Fibroblast of skin of scalp (primary cell): ENCODE measurements at places on chromosomes 4 and X.

GRCh38 chrX:68717663-68718442 is 70.4 kb downstream of the STARD8 start:
- no peak for DNase-seq

DNA sequence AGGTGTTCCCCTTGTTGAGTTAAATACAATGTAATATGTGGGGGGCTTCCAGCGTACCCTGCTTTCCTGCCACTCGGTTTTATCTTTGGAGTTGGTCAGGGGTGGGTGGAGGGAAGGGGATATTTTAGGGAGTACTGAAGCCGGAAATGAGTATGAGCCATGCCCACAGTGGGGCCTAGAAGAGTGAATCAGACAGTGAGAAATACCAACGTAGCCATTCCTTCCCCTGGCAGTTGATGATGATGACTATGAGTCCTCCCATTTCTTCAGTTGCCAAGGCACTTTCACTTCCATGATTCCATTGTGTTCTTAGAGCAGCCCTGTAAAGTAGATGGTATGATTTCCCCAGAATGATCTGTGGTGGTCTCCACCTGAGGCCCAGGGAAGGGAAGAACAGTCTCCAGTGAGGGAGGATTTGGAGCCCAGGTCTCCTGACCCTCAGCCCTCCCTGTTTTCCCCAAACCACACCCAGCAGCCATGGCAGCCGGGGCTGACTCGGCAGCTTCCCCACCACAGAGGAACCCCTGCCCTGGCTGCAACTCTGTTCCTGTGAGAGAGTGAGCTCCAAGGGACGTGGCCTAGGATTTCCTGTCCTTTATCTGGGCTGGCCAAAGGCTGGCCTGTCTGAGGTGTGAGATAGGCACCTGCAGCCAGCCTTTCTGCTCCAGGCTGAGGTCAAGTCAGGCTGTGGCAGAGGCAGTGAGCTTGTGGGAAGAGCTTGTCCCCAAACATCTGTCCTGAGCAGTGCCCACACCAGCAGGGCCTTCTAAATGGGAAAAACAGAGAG is 52.7 kb downstream of the STARD8 start:
- peak; percentile 46 for DNase-seq

- DNase-seq, result peak; percentile 47
Measured at GRCh38 chr4:114082348-114082747, 102.9 kb upstream of the ARSJ start.

GRCh38 chr4:12126474-12126873 is 697.8 kb upstream of the HS3ST1 start:
- DNase-seq, result no peak

- DNase-seq, result no peak
Measured at GRCh38 chrX:131365766-131366165, 76.7 kb upstream of the IGSF1 start.

DNA sequence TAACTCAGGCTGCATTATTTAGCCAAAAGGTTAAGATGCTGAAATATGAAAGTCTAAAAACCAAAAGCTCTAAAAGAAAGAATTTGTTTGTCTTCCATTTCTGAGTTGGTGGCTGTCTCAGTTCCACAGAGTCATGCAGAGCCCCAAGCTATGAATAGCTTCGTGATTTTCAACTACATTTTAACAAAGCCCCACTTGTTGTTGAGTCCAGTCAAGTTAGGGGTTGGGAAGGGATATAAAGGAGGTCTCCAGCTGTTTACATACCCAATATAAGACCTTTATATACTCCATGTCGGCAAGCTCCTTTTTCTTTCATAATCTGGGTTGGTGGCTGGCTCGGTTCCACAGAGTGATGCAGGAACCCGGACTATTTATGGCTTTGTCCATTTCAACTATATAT is 924.6 kb upstream of the PRKX start:
- no peak for DNase-seq

DNA sequence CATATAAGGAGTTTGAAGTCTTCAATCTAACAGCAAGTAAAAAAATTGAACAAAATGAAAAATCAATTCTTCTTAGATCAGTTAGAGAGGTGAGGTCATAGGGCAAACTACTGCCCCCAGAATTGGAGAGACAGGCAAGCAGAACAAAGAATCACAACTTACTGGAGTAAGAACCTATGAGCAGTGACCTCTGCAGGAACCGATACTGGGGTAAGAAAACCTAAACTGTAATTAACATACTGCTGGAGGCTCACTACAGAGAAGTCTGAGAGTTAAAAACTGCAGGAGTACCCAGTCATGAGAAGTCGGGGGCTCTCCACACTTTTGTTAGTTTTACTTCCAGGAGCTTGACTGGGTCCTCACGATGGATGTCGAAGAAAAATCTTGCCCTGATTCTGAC is 16.0 kb downstream of the CLDN22 start:
- DNase-seq, result no peak

- DNase-seq, result peak; percentile 41
Measured at GRCh38 chr4:147057611-147058190, 112.0 kb upstream of the TTC29 start.

GRCh38 chrX:13087322-13088155 is 43.1 kb upstream of the FAM9C start:
- peak; percentile 51 for DNase-seq

GRCh38 chrX:13933851-13934250 is 95.8 kb downstream of the GEMIN8 start:
- DNase-seq, result no peak
